NCI-H1436 (cell line): ENCODE measurements at places on chromosomes 3 and 15.

- DNase-seq = no peak
Measured at GRCh38 chr3:169477790-169478189, 185.7 kb downstream of the MECOM start.

GRCh38 chr15:55204464-55204863, 7.7 kb upstream of the RSL24D1 start:
- no peak for DNase-seq

- DNase-seq = no peak
Measured at GRCh38 chr15:48063411-48063985, 57.3 kb upstream of the SLC24A5 start.

GRCh38 chr3:12982619-12983101, 90.6 kb downstream of the IQSEC1 start:
- no peak for DNase-seq

DNA sequence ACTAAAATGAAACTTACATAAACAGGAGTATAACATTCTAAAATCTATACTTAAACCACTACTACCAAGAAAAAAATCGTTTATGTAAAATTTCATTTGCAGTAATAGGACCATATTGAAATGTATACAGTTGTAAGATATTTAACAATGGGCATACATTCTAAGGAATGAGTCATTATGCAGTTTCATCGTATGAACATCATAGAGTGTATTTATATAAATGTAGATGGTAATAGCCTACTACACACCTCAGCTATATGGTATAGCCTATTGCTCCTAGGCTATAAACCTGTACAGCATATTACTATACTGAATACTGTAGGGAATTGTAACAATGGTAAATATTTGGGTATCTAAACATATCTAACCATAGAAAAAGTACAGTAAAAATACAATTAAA, 79.5 kb downstream of the DPH6 start:
- no peak for DNase-seq

DNA sequence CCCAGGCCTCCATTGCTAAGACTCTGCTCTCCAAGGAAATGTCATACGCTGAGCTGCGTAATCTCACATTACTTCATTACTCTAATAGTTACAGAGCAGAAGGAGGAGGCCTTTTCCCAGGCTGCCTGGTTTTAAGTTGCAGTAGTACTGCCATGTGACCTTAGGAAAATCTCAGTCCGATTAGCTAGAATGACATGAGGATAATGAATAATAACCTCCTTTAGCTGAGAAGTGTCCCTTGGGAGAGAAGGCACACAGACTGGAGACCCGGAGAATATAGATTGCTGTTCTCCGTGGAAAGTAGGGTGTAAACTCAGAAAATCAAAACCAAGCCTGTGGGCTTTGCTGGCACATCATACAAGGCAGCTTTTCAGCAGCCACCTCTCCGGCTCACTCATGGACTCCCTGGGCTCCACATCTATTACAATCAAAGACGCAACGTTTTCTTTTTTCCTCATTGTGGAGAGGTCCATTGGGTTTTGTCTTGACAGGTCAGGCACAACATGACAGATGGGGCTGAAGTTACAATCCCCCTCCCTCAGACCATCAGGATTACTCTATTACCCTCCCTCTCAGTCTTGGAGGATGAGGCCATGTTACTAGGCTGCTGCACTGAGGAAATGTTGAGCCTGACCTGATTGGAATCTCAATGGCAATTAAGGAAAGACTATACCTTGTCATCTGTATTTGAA, 134.8 kb upstream of the MB21D2 start:
- DNase-seq = peak; percentile 32

GRCh38 chr3:105674437-105675065, 194.3 kb downstream of the CBLB start:
- no peak for DNase-seq

DNA sequence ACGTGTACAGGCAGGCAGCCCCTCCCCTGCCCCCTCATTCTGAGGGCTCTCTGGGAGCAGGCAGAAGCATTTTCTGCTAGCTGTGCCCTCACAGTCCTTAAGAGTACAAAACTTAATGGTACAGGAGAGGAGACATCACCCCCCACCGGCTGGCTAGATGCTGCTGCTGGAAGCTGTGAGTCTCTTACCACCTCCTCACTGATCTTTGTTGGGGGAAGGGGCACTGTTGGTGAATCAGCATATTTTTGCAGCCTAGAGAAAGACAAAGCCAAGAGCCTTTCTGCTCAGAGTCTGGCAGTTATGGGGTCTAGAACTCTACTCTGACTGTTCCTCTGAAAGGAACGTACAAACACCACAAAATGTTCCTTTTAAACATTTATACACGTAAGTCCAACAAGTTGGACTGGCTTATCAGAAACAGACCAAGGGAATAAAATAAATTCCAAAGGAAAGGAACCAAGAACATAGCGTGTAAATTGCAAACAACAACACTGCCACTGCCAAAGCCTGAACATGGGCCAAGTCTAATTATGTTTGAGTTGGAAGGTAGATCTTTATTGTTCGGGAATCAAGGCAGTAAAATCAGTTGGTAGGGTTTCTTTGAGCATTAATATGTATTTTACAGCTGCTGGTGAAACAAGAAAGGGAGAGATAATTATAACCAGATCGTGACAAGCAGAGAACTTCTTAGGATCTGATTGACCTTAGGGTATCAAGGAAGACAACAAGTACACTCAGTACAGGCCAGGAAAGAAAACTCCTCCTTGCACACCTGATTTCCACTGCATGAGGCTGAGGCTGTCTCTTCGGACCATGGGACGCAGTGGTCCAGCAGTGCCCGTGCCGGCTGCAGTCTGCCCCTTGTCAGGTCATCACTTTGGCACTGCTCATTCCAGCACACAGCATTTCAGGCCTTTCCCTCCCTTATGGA, 27.4 kb downstream of the CLK3 start:
- DNase-seq = peak; percentile 18

GRCh38 chr15:45114076-45114750, at the start of the genes DUOX2 and DUOXA2:
DUOX2 (minus strand) TSS chr15:45114172; CDS start chr15:45113411, 761 bp downstream.
DUOXA2 (plus strand) TSS chr15:45114326; CDS start chr15:45114606, 280 bp downstream.
- DNase-seq = no peak

DNA sequence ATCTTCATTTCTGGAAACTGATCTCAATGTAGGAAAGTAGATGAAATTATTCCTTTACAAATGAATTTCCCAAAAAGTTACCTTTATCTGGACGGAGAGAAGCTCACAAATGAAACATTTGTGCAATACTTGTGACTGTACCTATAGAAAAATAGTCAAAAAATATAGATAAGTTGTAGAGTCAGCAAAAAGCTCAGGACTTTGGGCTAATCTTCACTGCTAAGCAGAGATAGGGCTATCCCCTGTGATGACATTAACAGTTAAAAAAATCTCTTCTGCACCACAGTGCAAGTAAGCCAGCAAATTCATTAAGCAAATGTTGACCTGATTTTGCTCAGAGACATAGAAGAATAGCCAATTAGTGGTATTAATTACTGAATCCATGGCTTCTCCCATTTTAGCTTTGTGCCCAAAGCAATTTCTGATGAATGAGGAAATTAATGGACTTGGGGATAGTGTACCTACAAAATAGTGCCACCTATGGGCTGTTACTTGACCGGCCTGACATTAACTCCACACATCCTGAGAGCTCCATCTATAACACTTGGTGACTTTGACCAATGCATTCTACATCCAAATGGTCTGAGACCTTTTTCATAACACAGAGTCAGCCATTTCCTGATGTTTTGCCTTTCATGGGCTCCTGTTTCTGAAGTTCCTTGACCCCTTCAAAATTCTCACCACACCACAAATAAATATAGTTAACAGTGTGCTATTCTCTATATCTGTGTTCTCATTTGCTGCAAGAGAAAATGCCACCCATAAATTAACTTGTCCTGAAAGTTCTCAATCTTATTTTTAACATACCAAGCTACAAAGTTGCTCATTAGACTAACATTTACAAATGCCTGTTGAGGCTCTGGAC, 105.0 kb downstream of the SSR3 start:
- DNase-seq = no peak

GRCh38 chr3:102017784-102018183, 168.5 kb downstream of the NFKBIZ start:
- no peak for DNase-seq

DNA sequence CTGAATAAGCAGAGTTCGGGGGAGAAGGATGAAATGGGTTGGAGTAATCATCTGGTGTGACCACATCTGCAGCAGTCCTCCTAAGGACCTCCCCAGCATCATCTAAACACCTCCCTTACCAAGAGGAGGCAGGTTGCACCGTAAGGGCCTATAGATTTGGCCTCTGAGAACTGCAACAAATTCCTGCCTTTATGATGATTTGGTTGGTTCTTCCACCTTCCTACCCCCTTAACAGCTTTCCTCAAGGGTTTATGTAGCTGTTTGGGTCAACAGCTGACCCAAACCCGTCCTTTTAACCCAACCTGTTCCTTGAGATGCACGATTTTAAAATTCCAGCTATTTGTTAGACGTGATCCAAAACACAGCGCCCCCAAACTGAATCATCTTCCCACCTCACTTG, 58.2 kb downstream of the AAGAB start:
- DNase-seq = no peak

- DNase-seq = no peak
Measured at GRCh38 chr15:58423205-58423604, 8.6 kb upstream of the LIPC start.

- DNase-seq = no peak
Measured at GRCh38 chr15:100350434-100351226, 8.9 kb upstream of the ADAMTS17 start.

- DNase-seq = peak; percentile 50
Measured at GRCh38 chr15:70248116-70249025, 150.7 kb upstream of the TLE3 start.

GRCh38 chr3:108940568-108941263, 13.0 kb downstream of the GUCA1C start:
- DNase-seq = no peak

GRCh38 chr3:14286887-14287500, 108.4 kb downstream of the LSM3 start:
- peak; percentile 59 for DNase-seq

GRCh38 chr15:83380682-83381081, 66.5 kb upstream of the SH3GL3 start:
- no peak for DNase-seq

GRCh38 chr15:59532770-59533379, 78.7 kb upstream of the GCNT3 start:
- DNase-seq = peak; percentile 52

DNA sequence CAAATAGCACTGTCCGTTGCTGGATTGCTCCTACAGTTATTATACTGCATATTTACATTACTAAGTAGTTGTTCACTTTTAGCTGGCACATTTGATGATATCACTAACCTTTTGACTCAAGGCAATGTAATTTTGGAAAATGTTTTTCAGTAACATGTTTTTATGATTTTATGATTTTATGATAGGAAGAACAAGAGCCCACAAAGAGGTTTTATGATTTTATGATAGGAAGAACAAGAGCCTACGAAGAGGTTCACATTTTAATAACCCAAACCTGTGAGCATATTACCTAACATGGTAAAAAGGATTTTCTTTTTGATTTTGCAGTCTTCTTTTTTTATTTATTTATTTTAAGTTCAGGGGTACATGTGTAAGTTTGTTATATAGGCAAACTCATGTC, 172.3 kb upstream of the TPM1 start:
- no peak for DNase-seq

GRCh38 chr15:72197041-72197459, 537 bp downstream of the GRAMD2A start:
- DNase-seq = no peak

- no peak for DNase-seq
Measured at GRCh38 chr3:171301002-171301401, 159.2 kb downstream of the TNIK start.

DNA sequence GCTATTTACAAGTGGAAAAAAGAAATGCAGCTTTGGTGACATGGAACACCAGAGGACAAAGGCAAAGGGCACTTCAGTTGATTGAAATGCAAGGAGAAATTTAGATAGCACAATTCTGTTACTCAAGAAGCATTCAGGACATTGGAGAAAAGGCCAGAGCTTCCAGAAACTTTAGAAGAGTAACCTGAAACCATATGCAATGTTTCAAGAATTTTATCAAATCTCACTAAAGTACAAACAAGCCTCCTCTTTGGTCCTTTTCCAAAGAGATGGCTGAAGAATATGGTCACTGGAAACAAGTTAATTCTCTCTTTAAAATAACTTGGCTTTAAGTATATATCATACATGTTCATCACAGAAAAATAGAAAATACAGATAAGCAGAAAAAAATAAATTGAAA, 14.6 kb upstream of the LMOD3 start:
- DNase-seq = no peak

GRCh38 chr3:44342176-44342790, 3.7 kb downstream of the TCAIM start:
- no peak for DNase-seq

DNA sequence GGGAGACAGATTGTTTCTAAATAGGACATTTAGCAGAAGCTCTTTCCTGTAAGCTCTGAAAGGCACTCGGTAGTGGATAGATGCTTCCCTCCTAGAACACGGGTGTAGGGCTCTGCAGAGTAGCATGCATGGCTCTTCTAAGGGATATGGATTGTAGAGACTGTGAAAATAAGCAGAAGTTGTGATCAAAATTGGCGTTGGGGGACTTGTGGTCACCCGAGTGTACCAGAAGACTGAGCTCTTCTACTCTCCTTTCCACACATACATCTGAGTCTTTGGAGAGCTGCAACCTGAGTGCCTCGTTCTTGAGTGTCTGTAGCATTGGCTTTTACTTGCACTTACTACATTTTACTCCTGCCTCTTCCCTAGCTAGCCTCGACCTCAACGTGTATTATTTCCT, 197.7 kb downstream of the LPP start:
- DNase-seq = no peak

GRCh38 chr3:127816783-127817405, 5.4 kb downstream of the MGLL start:
- no peak for DNase-seq

- no peak for DNase-seq
Measured at GRCh38 chr3:171956705-171957104, 82.7 kb upstream of the FNDC3B start.

- DNase-seq = no peak
Measured at GRCh38 chr3:42099020-42099765, 8.0 kb downstream of the TRAK1 start.

- no peak for DNase-seq
Measured at GRCh38 chr3:57064572-57064971, 4.1 kb downstream of the SPATA12 start.

- peak; percentile 38 for DNase-seq
Measured at GRCh38 chr15:93072411-93073394, 16.3 kb downstream of the RGMA start.

GRCh38 chr15:83595191-83595590, 58.7 kb upstream of the ADAMTSL3 start:
- no peak for DNase-seq

DNA sequence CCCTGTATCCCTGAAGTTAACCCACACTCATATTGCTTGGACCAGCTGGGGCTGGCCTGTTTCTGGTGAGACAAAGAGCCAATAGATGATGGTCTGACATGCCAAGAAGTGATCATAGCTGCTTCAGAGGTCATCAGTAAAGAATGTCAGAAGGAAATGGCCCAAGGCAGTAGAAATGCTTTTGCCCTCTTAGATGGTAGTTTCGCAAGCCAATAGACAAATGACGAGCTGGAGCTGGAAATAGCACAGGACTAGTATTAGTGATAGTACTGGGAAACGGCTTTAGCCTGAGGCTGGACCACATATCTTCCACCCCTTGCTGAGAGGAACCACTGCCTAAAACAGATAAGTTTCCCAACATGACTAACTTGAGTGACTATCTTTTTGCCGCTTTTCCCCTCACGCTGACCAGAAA, 176.1 kb upstream of the THBS1 start:
- no peak for DNase-seq
